Keratinocyte (primary cell): ENCODE measurements at places on chromosomes 7 and 10.

GRCh38 chr10:71998840-71999194 lies 34.6 kb downstream of the CHST3 start:
- no peaks in the 10 kb centered on the region for H3K27me3 ChIP-seq
- peak; percentile 87 for DNase-seq
- peak overlapping the region; percentile 85 for H3K27ac ChIP-seq
- peaks cover 44% of the 10 kb centered on the region for H3K4me1 ChIP-seq
- peak overlapping the region; percentile 43 for H3K4me3 ChIP-seq

GRCh38 chr10:70747192-70747965 lies 37.8 kb downstream of the TBATA start:
- H3K4me1 ChIP-seq, result no peaks in the 10 kb centered on the region
- no peak for DNase-seq
- no peaks in the 10 kb centered on the region for H3K36me3 ChIP-seq
- peaks cover 12% of the 10 kb centered on the region for H3K27me3 ChIP-seq
- no peak overlapping the region for H3K4me3 ChIP-seq

- H3K4me3 ChIP-seq, result no peak overlapping the region
- no peak for DNase-seq
- H3K27me3 ChIP-seq, result no peaks in the 10 kb centered on the region
- H3K27ac ChIP-seq, result peak overlapping the region; percentile 36
- H3K4me1 ChIP-seq, result peaks cover 12% of the 10 kb centered on the region
- H3K36me3 ChIP-seq, result no peaks in the 10 kb centered on the region
These were observed 128.4 kb downstream of the BICC1 start for GRCh38 chr10:58641095-58641531.

- H3K4me1 ChIP-seq, result no peaks in the 10 kb centered on the region
- H3K36me3 ChIP-seq, result no peaks in the 10 kb centered on the region
- H3K27me3 ChIP-seq, result no peaks in the 10 kb centered on the region
- DNase-seq, result no peak
- no peak overlapping the region for H3K4me3 ChIP-seq
These were observed 42.0 kb upstream of the CELF2 start for GRCh38 chr10:10975647-10976046.

GRCh38 chr7:16428672-16429071 lies 7.3 kb upstream of the CRPPA start:
- no peak overlapping the region for H3K4me3 ChIP-seq
- no peaks in the 10 kb centered on the region for H3K36me3 ChIP-seq
- no peaks in the 10 kb centered on the region for H3K27me3 ChIP-seq
- H3K27ac ChIP-seq, result no peak overlapping the region

DNA sequence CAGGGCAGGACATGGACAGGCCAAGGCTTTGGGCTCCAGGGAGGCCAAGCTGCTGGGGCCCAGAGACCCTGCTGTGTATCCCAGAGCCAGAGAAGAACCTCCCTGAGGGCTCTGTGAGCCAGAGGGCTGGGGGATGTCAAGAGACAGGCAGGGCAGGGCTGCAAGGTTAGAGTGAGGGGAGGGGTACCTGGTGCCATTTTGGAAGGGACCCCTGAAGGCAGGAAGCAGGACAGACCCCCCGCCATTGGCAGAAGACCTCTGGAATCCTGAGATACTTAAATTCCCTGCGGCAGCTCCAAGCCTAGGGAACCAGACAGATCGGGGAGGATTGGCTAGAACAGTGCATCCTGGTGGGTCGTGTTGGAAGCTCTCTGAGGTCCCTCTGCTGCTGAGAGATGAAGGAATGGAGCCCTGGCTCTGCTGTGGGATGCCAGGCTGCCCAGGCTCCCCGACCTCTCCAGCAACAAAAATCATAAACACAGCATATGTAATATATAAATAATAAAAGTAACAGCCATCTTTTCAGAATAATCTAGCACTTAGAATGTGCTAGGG lies 75.0 kb downstream of the LHPP start:
- H3K4me1 ChIP-seq, result peaks cover 3% of the 10 kb centered on the region
- no peak overlapping the region for H3K4me3 ChIP-seq
- DNase-seq, result no peak

GRCh38 chr7:92489634-92490033 lies 11.9 kb upstream of the ERVW-1 start:
- H3K36me3 ChIP-seq, result no peaks in the 10 kb centered on the region
- no peaks in the 10 kb centered on the region for H3K4me1 ChIP-seq
- H3K27me3 ChIP-seq, result no peaks in the 10 kb centered on the region
- H3K27ac ChIP-seq, result no peak overlapping the region
- H3K4me3 ChIP-seq, result no peak overlapping the region

DNA sequence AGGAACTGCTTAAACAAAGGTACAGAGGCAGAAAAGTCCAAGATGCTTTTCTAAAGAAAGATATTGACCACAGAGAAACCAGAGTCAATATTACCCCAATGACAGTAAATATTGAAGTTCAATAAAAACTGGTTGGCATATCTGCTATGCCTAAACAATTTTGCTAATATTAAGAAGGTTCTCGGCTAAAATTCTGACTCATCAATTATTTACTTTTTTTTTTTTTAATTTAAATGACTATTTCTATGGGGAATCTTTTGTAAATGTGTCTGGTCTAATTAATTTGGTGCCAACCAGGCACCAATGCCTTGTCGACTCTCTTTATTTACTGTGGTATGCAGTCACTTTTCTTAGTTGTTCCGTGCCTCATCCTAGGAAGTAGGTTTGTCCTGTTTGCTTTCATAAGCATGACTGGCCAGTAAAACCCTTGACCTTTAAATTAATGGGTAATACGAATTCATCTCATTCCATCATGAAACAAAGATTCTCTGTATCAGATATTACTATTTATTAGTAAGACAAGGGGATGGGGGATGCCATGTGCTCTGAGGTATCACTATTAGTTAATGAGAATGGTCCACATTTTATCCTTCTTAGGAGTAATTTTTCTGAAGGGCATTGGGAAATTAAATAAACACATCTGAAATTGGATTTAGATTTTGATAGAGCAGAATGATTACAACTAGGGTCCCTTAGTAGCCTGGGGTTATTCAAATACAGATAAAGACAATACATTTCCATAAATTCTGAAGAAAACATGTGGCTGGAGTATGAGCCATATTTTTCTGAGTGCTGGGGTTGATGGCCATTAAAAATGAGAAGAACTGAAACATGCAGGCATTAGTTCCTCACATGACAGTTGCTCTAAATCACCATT lies 154.4 kb downstream of the VTI1A start:
- no peak overlapping the region for H3K4me3 ChIP-seq
- no peaks in the 10 kb centered on the region for H3K4me1 ChIP-seq
- no peak overlapping the region for H3K27ac ChIP-seq
- H3K27me3 ChIP-seq, result no peaks in the 10 kb centered on the region
- no peaks in the 10 kb centered on the region for H3K36me3 ChIP-seq

DNA sequence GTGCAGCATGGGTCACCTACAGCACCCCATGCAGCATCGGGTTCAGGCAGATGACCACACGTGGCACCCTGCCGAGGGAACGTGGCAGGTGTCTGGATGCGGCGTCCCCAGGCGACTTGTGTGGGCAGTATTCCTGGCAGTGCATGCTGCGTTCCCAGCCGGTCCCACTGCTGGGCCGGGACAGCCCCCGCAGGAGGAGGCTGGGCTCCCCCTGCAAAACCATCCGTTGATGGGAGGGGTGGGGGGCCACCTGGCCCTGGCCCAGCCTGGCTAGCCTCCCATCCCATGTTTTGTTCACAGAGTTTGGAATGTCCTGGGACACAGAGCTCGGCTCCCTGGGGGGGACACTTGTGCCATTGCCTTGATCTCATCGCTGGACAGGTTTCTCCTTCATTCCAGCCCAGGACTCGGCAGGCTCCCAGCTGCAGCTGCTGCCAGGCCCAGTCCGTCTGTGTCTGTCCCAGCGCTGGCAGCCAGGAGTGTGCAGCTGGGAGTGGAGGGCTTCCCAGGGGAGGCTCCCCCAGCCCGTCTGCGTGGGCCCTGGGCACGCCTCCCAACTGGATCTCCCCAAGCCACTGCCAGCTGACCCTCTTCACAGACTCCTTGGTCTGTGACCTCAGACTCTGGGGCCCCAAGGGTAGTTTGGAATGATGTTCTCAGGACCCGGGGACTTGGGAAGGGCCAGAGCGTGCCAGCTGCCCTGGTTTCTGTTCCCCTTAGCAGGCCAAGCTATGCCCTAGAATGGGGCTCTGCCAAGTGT lies 32.6 kb downstream of the TMEM270 start:
- H3K4me3 ChIP-seq, result no peak overlapping the region
- H3K4me1 ChIP-seq, result peaks cover 5% of the 10 kb centered on the region
- no peak for DNase-seq
- peaks cover 17% of the 10 kb centered on the region for H3K27me3 ChIP-seq
- H3K27ac ChIP-seq, result no peak overlapping the region
- H3K36me3 ChIP-seq, result no peaks in the 10 kb centered on the region

DNA sequence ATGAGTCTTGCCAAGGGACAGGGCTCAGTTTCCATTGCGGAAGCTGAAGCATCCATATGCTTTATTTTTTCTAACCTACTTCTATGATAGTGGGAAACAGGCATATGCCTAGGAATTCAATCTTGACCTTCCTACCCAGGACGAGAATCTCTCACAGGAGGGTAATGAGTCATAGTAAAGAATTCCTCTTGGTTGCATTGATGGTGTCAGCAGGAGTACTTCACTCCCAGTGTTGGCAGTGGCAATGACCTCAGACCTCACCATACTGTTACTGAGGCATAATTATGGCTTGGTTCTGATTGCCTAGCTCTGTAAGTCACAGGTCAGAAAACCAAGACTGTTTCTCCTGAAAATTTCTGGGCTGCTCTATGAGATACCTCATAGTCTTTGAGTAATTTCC lies 552.9 kb downstream of the ARL4A start:
- no peaks in the 10 kb centered on the region for H3K27me3 ChIP-seq
- H3K36me3 ChIP-seq, result no peaks in the 10 kb centered on the region

- H3K36me3 ChIP-seq, result peaks cover 30% of the 10 kb centered on the region
- no peak overlapping the region for H3K27ac ChIP-seq
- no peak overlapping the region for H3K4me3 ChIP-seq
- peaks cover 53% of the 10 kb centered on the region for H3K4me1 ChIP-seq
These were observed 58.4 kb downstream of the TACR2 start for GRCh38 chr10:69358148-69358795.

DNA sequence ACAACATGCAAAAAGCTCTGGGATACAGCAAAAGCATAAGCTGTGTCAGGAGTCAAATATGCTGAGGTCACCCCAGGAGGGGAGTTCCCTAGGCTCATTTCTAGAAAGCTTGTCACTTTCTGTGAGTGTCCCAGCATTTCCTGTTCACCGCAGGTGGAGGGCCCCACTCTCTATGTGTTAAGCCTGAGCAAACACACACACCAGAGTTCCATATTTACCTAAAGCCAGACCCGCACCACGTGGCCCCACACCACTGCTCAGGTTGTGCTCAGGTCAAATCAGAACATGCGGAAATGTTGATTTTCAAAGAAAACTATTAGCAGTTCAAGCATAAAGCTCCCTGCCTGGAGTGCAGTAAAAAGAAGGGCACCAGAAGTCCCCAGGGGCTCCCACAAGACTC lies 259.6 kb upstream of the PPP2R2D start:
- DNase-seq, result no peak
- no peaks in the 10 kb centered on the region for H3K36me3 ChIP-seq
- no peak overlapping the region for H3K27ac ChIP-seq
- no peaks in the 10 kb centered on the region for H3K27me3 ChIP-seq
- no peak overlapping the region for H3K4me3 ChIP-seq

- H3K27me3 ChIP-seq, result no peaks in the 10 kb centered on the region
- no peaks in the 10 kb centered on the region for H3K36me3 ChIP-seq
- no peak overlapping the region for H3K27ac ChIP-seq
- H3K4me3 ChIP-seq, result no peak overlapping the region
These were observed 99.5 kb downstream of the CAMK1D start for GRCh38 chr10:12448729-12449391.

DNA sequence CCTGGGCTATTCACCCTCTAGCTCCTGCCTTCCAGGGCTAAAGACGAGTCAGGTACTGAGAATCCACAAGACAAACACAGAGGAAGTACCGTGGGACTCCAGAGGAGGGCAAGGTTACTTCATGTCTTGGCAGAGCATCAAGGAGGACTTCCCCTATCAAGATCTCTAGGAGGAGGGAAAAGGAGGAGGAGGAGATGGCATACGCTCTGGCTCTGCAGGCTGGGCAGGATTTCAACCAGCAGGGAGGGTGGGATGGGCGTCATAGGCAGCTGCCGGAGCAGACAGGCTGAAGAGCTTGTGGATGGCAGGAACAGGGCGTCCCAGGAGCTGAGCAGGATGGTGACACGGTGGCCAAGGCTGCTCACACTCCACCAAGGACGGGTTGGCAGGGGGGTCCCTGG lies 21.3 kb downstream of the MDH2 start:
- peaks cover 16% of the 10 kb centered on the region for H3K36me3 ChIP-seq
- peaks cover 9% of the 10 kb centered on the region for H3K4me1 ChIP-seq
- peak; percentile 88 for DNase-seq
- H3K27me3 ChIP-seq, result no peaks in the 10 kb centered on the region
